ENCODE measurements at places on chromosomes 13 and 19. TPM values are rescaled to one million over a fixed set of nuclear protein-coding genes. Genes with fewer than 3 reads are reported as not detected.
A peak's percentile ranks its signal among the peaks of the same experiment; 100 is the strongest.

GRCh38 chr19:28023064-28023463, 1189.9 kb downstream of the UQCRFS1 start:
- DNase-seq, result peak; percentile 71

DNA sequence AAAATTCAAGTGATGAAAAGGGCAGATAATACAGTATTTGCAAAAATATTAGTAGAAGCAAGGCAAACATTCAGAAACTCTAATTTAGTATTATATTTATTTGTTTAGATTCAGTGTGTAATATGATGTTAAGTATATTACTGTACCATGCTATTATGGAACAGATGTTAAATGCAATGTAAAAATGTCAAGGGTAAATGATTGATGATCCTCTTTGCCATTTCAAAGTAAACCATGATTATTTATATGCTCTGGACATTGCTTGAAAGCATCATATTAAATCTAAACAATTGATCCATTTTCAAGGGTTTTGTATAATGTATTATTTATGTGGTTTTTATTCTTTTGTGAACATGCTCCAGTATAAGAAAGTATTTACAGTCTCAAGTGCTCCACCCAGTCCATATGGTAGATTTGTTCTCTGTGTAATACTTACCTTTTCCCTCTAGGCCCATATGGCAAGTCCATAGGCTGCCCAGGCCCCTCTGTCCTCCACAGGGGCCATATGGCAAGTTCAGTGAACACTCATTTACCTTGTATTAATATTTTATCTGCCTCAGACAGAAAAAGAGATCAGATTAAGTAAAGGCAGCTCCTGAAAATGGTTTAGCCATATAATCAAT, 353.5 kb downstream of the DACH1 start:
- DNase-seq, result no peak

DNA sequence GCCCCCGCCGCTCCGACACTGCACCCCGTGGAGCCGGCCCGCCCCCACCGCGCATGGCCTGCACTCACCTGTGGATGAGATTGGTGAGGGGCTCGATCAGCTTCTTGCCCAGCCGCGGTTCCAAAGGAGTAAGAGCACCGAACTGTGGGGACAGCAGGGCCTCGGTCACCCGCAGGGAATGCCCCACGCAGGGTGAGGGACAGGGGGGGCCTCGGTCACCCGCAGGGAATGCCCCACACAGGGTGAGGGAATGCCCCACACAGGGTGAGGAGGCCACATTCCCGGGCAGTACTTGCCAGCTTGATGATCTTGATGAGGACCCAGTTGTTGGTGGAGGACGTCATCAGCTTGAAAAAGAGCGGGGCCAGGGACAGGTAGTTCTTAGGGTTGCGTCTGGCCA, 22.3 kb downstream of the AP3D1 start:
- no peak for DNase-seq

GRCh38 chr19:6739883-6740588, 556 bp downstream of the TRIP10 start:
- DNase-seq, result no peak

DNA sequence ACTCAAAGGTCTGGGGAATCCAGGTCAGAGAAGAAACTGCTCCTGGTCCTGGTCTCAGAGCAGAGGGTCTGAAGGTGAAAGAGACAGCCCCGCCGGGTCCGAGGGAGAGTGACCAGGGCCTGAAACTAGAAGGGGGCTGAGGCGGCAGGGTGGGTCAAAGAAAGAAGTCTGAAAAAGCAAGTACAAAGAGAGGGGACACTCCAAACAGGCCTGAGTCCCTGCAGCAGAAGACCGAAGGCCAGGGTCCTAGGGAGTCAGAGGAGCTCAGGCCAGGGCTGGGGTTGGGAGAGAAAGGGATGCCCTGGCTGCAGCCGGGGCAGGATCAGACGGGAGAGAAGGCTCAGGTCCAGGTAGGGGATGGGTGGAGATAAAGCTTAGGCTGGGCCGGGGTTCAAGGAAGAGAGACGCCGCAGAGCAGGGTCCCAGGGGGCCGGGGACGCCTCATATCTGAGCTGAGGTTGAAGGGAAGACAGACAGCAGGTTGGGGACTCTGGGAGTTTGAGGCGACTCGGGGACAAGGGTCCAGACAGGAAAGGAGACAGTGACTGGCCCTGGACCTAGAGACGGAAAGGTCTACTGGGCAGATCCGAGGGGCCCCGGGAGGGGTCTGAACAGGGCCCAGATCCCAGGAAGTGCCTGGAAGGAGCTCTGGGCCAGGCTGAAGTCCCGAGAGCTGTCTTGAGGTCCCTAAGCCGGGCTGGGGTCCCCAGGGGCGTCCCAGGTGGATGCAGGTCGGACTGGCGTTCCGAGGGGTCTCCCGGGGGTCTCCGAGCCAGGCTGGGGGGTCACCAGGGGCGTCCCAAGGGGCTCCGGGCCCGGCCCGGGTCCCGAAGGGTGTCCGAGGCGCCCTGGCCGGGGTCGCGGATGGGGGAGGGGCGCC, 795 bp downstream of the MLLT1 start:
- no peak for DNase-seq

DNA sequence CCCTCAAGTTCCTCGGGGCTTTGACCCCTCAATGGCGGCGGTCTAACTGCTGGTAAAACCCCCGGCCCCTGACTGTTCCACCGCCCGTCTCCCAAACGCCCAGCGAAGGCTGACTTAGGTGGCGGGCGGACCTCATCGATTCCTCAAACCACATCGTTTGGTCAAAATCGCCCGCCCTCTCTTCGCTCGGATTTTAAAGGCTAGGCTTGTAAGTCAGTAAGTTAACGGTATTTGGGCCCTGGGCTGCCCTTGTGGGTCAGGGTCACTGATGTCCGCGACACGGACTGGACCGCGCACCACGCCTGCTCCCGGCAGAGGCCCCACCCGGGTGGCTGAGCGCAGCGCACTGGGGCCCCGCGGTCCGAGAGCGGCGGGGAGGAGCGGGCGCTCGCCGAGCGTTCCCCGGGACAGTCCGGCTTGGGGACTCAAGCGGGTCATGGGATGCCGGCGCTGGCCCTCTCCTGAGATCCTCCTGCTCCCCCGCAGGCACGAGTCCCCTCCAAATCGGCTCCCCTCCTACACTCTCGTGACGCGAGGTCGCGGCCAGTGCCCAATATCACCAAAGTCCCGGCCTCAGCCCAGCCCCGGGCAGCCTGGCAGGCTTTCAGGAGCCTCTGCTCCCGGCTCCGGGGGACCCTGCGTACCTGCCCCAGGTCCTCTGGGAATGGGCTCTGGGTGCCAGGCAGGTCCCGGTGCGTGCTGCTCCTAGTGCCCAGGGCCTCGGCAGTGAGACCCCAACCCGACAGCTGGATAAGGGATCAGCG, 1.0 kb downstream of the FLT1 start:
- no peak for DNase-seq

- no peak for DNase-seq
Measured at GRCh38 chr13:49802426-49802825, 9.9 kb upstream of the KPNA3 start.

DNA sequence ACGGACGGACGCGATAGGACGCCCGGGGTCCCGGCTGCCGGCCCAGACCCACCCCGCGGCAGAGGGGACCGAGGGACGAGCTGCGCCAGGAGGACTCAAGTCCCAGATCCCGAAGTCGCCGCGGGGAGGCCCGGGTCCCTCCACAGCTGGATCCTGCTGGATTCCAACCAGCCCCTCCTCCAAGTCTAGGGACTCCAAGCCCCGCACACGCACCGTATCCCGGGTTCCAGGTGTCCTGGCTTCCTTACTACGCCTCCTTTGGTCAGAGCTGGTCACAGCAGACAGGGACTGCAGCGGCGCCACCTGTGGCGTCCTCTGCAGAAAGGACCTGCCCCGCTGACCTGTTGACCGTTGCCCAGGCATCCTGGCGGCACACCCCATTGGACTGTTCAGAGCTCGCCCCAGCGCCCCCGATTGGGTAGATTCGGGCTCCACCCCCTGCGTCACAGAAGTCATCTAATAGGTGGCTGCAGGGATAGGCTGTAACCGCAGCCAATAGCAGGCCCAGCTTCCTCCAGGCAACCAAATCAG, 29.0 kb upstream of the ZNF709 start:
- no peak for DNase-seq

DNA sequence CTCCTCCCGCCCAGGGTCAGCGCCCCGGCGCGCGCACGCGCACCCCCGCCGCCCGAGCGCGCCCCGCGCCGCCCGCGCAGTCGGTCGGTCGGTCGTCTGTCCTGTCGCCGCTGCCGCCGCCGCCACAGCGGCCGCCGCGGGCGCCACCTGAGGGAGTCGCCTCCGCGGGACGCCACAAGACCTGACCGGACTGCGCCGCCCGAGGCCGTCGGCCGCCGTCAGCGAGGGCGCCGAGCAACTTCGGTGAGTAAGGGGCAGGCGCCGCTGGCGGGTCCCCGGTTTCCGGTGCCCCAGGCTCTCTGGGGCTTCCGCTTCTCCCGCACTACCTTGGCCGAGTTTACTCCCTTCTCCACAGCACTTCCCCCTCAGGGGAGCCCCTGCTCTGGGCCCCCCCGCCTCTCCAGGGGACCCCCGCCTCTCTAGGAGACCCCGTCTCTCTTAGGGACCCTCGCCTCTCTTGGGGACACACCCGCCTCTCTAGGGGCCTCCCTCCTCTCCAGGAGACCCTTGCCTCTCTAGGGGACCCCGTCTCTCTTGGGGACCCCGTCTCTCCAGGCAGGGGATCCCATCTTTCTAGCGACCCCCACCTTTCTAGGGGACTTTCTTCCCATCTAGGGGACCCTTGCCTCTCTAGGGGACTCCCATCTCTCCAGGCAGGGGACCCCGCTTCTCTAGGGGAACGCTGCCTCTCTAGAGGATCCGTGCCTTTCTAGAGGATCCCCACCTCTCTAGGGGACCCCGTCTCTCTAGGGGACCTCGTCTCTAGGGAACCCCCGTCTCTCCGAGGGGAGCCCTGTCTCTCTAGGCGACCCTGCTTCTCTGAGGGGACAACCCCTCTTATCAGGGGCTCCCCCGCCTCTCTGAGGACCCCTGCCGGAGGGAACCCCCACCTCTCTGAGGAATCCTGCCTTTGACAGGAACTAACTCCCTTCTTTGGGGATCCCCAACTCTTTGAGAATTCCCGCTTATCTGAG, 19.3 kb upstream of the GATAD2A start:
- DNase-seq, result no peak

- DNase-seq, result peak; percentile 0
Measured at GRCh38 chr13:68099631-68100030, 869.5 kb upstream of the PCDH9 start.

DNA sequence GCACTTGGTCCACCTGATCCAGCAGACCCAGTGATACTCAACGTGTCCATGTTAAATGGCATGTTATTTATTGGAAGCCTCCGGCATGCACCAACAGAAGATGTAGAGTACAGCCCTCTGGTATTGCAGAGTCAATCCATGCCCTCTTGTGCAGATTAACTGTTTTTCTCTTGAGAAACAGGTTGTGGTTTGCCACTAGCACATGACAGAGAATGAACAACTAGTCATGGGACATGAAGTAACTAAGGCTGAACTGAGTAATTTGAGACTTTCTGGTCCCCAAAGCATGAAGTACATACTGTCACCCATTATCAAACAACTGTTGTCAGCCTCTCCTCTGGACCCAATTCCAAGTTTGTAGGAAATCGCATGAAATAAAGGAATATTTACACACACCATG, 3.2 kb downstream of the ZNF562 start:
- DNase-seq, result no peak

GRCh38 chr13:113076681-113077401, 28.8 kb upstream of the F7 start:
- DNase-seq, result no peak

GRCh38 chr19:56309511-56310185, 5.0 kb downstream of the ZSCAN5A start:
- DNase-seq, result peak; percentile 7

Gene BIVM
- total RNA-seq, result 31.5 TPM

Gene PPM1N
- 0.99 TPM for total RNA-seq

Gene DPF1
- total RNA-seq, result 2.7 TPM

Measured in fibroblast of the aortic adventitia (primary cell).